ENCODE measurements at places on chromosomes 6 and 20. TPM values are rescaled to one million over a fixed set of nuclear protein-coding genes. Genes with fewer than 3 reads are reported as not detected.

Gene ZC3H12D
- total RNA-seq: 0.07 TPM

Gene CEP250
- total RNA-seq: 33.7 TPM

Gene COL11A2
- total RNA-seq: 3.5 TPM

Gene HEY2
- 17.7 TPM for total RNA-seq

Gene OR12D1
- not detected for total RNA-seq

Gene HLA-DQB1
- total RNA-seq: 1.2 TPM

Gene SRSF3
- 689 TPM for total RNA-seq

Gene PTP4A1
- 75.6 TPM for total RNA-seq

GRCh38 chr20:21089391-21089790 lies 16.8 kb downstream of the LINC00237 start:
- DNase-seq: no peak

- no peak for DNase-seq
These were observed 76.8 kb downstream of the COL12A1 start for GRCh38 chr6:75128878-75129570.

DNA sequence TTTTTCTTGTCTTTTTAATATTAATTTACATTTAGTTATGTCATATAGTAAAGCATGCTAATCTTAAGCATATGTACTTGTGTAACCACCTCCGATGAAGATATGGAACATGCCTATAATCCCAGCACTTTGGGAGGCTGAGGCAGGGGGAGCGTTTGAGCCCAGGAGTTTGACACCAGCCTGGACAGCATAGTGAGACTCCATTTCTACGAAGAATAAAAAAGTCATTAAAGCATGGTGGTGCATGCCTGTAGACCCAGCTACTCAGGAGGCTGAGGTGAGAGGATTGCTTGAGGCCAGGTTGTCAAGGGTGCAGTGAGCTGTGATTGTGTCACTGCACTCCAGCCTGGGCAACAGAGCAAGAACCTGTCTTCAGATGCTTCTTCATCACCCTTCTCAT lies 628.8 kb upstream of the FLRT3 start:
- no peak for DNase-seq

GRCh38 chr6:105058846-105059245 lies 101.9 kb downstream of the LIN28B start:
- no peak for DNase-seq

- DNase-seq: no peak
These were observed 47.4 kb upstream of the SRF start for GRCh38 chr6:43123461-43124314.

DNA sequence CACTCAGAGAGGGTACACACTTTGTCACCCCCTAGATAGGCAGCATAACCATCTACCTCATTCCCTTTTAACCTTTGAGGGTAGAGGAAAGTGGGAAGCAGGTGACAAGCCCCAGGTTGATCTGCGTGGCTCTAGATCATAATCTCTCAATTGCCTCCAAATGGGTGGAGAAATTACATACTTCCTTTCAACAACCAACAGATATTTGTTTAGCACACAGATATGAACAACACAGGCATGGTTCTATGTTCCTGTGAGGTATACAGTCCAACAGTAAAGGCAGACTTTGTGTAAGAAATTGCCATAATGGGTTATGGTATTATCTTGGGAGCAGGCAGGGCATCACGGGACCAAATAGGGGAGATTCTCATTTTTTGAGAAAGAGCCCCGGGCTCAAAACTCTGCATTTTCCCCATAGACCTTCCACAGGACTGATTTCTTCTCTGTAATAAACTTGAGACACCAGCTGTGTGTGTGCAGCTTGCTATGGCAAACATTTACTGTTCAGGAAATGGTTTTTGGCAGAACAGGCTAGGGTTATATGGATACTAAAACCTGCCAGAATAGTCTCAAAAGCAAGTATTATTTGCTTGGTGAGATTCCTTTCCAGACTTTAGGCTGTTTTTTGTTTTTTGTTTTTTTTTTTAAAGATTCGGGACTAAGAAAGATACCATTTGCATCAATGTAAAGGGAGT lies 126.2 kb downstream of the CD164 start:
- DNase-seq: no peak

GRCh38 chr20:4813076-4813862 lies 91.6 kb downstream of the PRND start:
- no peak for DNase-seq

- no peak for DNase-seq
These were observed 1.0 kb upstream of the ECI2 start for GRCh38 chr6:4136354-4136831.

DNA sequence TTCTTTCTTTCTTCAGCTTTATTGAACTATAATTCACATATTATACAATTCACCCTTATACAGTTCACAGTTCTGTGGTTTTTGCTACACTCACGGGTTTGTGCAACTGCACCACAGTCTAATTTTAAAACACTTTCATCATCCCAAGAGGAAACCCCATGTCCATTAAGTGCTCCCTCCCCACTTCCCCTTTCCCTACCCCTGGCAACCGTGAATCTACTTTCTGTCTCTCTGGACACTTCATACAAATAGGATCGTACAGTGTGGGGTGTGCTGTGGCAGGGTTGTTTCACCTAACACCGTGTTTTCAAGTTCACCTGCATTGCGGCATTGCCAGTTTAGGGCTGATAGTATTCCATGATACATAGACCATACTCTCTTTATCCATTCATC lies 118.8 kb downstream of the PHACTR3 start:
- no peak for DNase-seq

GRCh38 chr6:118740372-118740771 lies 89.0 kb upstream of the CEP85L start:
- no peak for DNase-seq

DNA sequence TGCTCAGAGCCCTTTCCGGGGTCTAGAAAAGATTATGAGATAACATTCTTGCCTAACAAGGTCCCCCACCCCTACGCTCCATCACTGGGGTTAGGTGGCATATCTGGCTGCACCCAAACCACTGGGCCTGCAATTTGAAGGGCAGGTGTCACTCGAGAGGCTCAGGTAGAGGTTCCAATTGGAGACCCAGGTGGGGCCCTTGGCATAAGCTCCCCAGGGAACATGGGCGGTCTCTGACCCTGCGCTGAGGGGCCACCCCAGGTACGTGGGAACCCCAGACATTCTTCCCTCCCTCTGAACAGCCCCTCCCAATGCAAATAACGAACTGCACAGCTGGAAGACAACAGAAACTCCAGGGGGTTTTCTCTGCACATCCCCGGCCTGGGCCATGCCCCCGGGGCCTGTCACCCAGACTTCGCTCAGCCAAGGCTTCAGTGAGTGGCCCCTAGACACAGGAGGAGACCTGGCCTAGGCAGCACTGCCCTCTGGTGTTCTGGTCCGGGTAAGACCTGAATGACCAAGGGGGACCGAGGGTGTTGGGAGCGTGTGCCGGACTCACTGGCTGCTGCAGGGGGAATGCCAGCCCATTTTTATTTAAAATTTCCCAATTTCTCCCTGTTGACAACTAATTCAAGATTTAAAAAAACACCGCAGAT lies 47.5 kb downstream of the DSTN start:
- no peak for DNase-seq

- no peak for DNase-seq
These were observed 274.8 kb upstream of the RGS17 start for GRCh38 chr6:153405931-153406330.

DNA sequence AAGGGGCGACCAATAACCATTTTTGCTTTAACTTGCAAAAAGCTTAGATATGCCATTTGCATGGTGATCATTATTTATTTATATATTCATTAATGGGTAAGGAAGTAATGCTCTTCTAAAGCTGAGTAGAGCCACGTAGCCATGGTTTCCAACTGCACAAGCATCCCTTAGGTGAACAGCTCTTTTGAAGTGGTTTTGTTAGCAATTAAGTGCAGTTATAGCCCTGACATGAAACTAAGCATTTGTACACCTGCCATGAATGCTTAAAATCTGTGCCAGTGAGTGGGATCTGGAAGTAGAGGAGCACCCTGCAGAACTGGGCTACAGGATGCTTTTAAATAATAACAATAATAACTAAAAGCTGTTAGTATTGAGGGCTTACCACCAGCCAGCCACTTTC lies 19.1 kb downstream of the TRAF3IP2 start:
- no peak for DNase-seq

GRCh38 chr6:36925809-36926208 lies 28.7 kb upstream of the PI16 start:
- no peak for DNase-seq

DNA sequence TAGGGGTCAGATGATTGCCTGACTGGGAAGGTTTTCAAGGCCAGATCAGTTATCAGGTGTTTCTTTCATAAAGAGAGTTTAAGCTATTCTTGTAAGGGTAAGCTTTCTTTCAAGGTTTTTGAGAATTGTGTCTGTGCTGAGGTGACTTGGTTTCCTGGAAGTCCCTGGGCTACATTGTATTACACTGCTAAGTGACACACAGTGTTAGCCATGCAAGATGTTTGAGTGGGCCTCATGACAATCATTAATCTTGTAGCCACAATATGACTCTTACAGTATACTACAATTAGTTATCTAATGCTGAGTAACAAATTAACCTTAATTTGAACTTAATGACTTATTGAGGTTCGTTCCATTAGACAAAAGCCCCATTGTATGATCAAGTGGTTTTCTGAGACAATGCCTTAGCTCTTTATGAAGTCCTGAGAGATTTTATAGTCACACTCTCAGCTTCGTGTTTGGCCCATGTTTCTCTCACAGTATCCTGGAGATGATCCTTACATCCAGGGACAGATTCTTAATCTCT lies 186.7 kb downstream of the RPS12 start:
- DNase-seq: no peak

DNA sequence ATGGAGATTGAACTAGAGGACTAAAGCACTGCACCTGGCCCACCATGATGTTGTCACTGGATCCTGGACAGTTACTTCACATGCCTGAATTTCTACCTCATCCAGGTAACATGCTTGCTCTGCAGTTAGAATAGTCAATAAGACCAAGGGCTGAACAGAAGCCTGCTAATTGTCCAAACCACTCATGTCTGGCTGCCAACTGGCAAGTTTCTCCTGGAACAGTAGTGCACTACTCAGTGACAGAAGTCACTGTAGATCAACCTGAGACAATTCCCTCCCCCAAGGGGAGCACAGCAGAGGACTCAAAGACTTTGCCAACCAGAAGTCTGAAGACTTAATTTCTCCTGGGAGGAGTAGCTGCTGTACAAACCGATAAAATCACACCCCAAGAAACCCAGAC lies 454.6 kb upstream of the MARCKS start:
- no peak for DNase-seq
